ENCODE measurements at places on chromosomes 4 and X.

- no peak for DNase-seq
Observed at GRCh38 chrX:129347291-129347690, 176.0 kb downstream of the SMARCA1 start.

DNA sequence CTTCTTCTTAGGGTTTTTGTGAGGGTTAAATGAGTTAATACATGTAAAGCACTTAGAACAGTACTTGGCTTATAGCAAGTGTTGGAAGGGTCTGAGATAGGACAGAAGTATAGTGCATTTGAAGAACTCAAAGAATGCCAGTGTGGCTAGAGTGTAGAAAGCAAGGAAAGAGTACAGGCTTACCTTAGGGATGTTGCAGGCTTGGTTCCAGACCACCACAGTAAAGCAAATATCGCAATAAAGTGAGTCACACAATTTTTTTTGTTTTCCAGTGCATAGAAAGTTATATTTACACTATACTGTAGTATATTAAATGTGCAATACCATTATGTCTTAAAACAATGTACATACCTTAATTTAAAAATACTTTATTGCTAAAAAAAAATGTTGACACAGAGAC is 41.3 kb downstream of the KIF4A start:
- no peak for DNase-seq

DNA sequence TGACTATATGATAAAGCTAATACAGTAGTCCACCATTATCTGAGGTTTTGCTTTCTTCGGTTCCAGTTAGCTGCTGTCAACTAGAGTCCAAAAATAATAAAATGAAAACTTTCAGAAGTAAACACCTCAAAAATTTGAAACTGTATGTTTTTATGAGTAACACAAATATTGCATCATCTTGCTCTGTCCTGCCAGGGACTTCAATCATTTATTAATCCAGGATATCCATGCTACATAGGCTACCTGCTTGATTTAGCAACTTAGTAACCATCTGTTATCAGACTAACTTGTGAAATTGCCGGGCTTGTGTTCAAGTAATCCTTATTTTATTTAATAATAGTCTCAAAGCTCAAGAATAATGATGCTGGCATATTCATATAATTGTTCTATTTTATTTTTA is 1537.8 kb upstream of the PABPC4L start:
- no peak for DNase-seq

- no peak for DNase-seq
Observed at GRCh38 chrX:134794692-134795091, 136.4 kb upstream of the PLAC1 start.

- no peak for DNase-seq
Observed at GRCh38 chr4:38495446-38495845, 168.6 kb upstream of the KLF3 start.

DNA sequence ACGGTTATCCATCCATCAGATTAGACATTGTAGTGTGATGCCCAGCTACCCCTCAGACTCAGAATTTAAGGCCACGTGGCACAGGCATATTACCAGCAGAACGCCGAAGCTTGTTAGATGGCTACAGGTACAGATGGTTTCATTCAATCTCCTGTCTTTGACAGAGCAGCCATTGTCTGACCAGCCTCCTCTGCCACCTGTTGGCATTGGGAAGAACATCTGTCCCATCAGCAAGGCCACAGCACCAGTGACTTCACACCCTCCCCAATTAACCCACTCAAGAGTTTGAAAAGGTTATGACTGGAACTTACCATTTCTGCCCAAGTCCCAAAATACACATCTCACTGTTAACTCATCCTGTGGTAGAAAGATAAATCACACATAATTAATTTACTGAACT is 22.0 kb upstream of the PHKA2 start:
- no peak for DNase-seq

DNA sequence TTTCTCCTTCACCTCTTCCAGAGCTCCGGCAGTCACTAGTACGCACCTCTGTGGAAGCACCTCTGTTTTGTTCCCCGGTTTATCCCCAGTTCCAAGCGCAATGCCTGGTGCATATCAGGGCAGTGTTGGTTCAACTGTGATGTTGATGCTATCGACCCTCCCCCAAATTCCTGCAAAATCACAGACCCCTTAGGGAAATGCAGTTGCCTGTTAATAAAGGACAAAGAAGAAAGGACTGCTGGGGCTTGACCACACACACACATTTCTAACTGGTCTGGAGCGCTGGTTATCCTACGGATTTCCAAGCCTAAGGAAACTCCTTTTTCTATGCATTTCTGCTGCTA is 530 bp upstream of the NMU start:
- no peak for DNase-seq

GRCh38 chr4:28247805-28248204 is 1387.2 kb downstream of the STIM2 start:
- DNase-seq, result no peak

DNA sequence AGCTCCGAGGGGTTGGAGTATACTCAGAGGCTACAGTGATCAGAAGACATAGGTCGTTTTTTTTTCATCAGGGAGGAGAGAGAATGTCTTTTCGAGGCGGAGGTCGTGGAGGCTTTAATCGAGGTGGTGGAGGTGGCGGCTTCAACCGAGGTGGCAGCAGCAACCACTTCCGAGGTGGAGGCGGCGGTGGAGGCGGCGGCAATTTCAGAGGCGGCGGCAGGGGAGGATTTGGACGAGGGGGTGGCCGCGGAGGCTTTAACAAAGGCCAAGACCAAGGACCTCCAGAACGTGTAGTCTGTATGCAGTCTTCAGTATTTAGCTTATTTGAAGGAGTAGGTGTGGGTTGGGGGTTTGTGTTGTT is 500 bp downstream of the GAR1 start:
- DNase-seq, result peak; percentile 37

DNA sequence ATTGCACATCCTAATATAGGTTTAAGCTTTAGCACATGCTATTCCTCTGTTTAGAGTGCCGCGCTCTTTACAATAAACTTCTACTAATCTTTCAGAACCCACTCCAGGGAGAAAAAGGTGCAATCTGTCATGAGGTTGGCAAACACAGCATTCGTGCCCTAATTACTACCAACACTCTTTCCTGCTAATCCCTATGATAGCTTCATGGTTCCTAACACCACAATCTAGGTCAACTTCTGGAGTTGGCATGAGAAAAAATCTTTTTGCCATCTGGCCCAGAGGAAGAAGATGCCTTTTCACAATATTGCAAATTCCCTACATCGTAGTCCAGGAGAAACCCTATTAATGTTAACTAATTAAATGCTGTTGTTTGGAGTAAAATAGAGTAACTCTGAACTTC is 39.6 kb downstream of the TMA16 start:
- DNase-seq, result no peak

DNA sequence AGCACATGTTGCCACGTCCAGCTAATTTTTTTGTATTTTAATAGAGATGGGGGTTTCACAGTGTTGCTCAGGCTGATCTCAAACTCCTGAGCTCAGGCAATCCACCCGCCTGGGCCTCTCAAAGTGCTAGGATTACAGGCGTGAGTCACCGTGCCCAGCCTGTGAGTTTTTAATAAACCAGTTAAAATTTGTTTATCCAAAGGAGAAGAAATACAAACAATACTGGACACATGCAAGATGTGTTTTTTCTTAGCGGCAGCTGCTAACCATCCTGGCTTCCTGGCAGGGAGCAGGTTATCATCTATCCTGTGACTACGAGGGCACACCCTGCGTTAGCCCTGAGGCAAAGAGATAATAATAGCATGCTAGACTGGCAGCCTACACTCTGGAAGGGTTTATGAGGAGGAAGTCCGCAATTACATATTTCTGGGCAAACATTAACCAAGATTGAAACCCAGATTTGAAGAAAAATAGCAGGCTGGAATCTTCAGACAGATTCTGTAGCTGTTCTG is 191.4 kb downstream of the SPRY1 start:
- no peak for DNase-seq

DNA sequence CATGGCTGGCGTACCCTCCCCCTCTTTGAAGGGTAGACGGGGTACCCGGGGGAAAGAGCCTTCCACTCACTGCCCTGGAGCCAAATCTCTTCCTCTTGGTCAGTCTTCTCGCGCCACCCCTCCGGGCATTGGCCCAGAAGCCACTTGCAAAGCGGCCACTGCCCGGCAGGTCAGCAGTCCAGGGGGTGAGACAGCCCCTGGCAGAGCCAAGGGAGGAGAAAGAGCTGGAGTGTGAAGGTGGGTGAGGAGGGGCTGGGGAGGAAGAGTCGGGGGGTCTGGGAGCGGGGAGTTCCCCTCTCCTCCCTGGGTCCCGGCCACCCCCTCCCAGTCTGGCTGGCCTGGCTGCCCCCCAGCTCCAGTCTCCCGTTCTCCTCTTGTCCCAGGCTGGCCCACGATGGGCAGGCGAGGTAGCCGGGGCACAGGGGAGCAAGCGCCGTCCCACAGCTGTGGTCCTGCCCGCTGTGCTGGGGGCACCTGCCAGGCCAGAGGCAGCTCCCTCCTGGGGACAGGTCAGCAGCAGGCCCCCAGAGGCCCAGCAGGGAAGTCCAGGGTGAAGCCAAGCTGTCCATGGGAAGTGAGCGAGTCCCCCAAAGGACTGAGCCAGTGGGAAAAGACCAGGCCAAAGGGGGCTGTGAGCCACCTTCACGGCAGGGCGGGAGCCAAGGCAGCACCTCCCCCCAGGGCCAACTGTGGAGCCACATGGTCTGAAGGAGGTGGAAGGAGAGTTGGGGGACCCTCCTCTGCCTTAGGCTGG is 21.6 kb upstream of the DUSP9 start:
- DNase-seq, result peak; percentile 14

- no peak for DNase-seq
Observed at GRCh38 chrX:112313201-112313600, 230.6 kb upstream of the TRPC5 start.

- DNase-seq, result no peak
Observed at GRCh38 chr4:143667461-143667860, 33.0 kb downstream of the FREM3 start.

- DNase-seq, result no peak
Observed at GRCh38 chr4:26418107-26418506, 72.2 kb downstream of the CCKAR start.
